ENCODE measurements at places on chromosomes 5 and 9. TPM values are rescaled to one million over a fixed set of nuclear protein-coding genes. Genes with fewer than 3 reads are reported as not detected.
A peak's percentile ranks its signal among the peaks of the same experiment; 100 is the strongest.

CAVIN4 gene
- polyA plus RNA-seq: 2.6 TPM

ZNF454 gene
- 0.07 TPM for polyA plus RNA-seq

NSMF gene
- 45.9 TPM for polyA plus RNA-seq

RNF44 gene
- polyA plus RNA-seq: 12.4 TPM

MROH2B gene
- polyA plus RNA-seq: not detected

GPX3 gene
- 1.3 TPM for polyA plus RNA-seq

RPP25L gene
- polyA plus RNA-seq: 27.6 TPM

IL5 gene
- polyA plus RNA-seq: not detected

ZDHHC11 gene
- 1.6 TPM for polyA plus RNA-seq

CDX1 gene
- polyA plus RNA-seq: 0.22 TPM

TEK gene
- 4.9 TPM for polyA plus RNA-seq

ADRB2 gene
- 2.7 TPM for polyA plus RNA-seq

NEUROG1 gene
- not detected for polyA plus RNA-seq

PCDHGC5 gene
- 3.8 TPM for polyA plus RNA-seq

GRCh38 chr9:134328341-134328840, 2.1 kb downstream of the RXRA start:
- DNase-seq: peak; percentile 47

- peak; percentile 24 for DNase-seq
These were observed 20.5 kb upstream of the FER start for GRCh38 chr5:108727236-108727650.

- DNase-seq: peak; percentile 71
These were observed 105.5 kb downstream of the STRBP start for GRCh38 chr9:123162791-123163345.

DNA sequence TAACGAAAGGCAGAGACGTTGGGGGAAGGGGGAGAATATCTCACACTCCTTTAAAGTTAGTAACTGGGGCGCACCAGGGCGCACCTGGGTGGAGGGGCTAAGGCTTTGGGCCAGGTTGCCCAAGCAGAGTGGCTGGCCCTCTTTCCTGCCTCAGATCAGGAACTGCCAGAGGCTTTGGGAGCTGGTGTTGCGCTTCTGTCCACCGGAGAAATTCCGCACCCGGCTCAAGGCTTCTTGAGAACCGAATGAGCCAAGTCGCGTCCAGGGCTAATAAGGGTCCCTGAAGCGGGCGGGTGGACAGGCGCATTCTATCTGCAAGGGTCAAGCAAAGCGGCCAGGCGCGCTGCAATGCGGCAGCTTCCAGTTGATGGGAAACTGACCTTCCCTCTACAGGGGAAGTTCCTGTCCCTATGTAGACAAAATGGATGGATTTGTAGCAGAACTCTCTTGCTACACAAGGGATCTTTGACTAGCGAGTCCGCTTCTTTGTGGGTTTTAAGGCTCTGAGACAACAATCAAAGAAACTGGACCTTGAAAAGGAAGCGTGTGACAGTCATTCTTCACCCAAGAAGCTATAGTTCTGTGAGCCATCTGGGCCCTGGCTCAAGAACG, 5.5 kb downstream of the PAX5 start:
- DNase-seq: no peak

GRCh38 chr5:105475401-105475800, 1912.8 kb upstream of the NUDT12 start:
- DNase-seq: no peak

- DNase-seq: peak; percentile 29
These were observed 566.2 kb upstream of the WWC1 start for GRCh38 chr5:167725264-167725663.

DNA sequence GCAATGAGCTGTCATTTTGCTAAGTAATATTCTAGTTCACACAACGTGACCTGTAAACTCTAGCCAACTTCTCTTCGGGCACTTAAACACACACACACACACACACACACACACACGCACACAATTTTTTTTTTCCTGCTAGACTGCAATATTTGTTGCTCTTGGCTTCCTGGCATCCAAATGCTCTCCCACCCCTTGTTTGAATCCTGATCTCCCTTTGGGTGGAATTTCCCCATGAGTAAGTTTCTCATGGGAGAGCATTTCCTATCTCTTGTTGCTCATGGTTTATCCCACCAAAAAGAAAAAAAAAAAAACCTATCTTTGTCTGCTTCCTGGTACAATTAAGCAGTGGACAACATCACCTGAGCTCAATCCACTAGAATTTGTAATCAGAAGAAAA, 54.7 kb upstream of the TSLP start:
- DNase-seq: peak; percentile 90

GRCh38 chr9:18385696-18386490, 88.1 kb upstream of the ADAMTSL1 start:
- peak; percentile 23 for DNase-seq

GRCh38 chr5:141479776-141480175, 4.0 kb downstream of the PCDHGC3 start:
- DNase-seq: peak; percentile 33

DNA sequence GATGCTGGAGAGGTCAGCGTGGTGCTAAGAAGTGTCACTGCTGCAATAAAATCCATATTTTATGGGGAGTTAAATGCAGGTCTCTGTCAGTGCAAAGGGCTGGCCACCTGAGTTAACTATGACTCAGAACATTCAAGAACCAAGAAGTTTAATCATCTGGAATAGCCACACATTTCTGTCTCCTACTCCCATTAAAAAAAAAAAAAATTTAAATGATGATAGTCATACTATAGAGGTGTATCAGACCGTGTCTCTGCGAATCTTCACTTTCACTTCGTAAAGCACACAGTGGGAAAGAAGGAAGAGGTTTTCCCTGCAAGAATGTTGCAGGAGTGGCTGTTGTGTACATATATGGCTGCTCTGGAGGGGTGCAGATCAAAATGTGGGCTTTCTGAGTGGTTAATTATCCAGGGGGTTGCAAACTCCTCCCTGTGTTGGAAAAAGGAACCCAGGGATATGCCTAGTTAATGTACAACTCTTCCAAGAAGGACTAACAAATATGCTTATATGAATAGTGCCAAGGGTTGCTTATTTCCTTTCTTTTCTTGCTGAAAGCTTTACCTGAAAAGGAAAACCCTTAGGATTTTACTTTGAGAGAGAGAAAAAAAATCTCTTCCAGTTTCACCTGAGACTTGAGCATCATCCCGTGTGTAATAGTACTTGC, 1.5 kb downstream of the CDH6 start:
- peak; percentile 27 for DNase-seq

DNA sequence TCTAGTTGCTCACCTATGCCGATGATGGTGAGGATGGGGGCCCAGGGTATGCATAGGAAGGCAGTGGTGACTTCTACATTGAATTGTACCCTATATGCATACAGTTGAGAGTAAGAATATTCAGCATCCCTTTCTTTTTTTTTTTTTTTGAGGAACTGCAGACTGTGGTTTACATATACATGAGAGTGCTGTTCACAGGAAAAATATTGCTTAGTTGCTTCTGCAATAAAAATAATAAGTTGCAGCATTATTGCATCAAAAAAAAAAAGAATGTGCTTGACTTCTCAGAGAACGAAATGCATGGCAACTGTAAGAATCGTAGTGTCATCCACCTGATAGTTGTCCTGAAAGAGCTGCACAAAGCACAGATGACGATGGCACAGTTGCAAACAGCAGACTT, 52.8 kb downstream of the PTCD2 start:
- no peak for DNase-seq

DNA sequence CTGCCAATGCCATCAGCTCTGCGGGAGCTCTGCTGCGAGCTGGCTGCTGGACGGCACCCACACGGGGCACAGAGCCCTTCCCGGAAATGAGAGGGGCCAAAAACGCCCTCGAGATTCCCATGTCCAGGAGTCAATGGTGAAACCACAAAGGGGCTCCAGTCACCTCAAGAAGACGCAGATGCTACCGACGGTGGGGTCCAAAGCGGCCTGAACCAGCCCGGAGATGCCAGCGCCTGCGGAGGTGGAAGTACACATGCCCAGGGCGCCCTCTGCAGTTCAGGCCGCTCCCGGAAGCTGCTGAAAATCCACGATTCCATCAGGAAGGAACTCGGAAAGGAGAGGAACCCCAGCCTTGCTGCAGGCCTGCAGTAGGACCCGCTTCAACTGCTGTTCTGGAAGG, 82.4 kb upstream of the SELENOP start:
- DNase-seq: no peak

- no peak for DNase-seq
These were observed 605.6 kb downstream of the PDE4D start for GRCh38 chr5:59287884-59288283.

DNA sequence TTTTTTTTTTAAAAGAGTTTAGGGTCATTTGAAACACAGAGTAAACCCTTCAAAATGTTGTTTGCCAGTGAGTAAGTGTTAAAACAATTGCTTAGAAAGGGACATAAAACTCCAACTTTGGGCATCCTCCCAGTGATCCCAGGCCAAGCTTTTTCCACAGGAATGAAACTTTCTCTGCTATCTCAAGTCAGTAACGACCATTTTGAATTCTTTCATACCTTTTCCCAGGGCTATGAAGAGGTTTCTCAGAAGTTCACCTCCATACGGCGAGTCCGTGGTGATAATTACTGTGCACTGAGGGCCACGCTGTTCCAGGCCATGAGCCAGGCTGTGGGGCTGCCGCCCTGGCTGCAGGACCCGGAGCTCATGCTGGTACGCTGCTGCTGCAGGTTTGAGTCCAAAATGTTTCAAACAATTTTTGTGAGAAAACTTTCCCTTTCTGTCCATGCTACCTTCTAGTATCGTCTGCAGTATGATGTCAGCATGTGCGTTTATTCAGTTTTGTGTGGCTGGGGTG, 16.8 kb downstream of the OTULIN start:
- no peak for DNase-seq

DNA sequence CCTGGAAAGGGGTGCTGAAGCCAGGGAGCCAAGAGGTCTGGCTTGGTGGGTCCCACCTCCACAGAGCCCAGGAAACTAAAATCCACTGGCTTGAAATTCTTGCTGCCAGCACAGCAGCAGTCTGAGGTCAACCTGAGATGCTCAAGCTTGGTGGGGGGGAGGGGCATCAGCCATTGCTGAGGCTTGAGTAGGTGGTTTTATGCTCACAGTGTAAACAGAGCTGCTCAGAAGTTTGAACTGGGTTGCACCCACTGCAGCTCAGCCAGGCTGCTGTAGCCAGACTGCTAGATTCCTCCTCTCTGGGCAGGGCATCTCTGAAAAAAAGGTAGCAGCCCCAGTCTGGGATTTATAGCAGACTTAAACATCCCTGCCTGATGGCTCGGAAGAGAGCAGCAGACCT, 55.5 kb upstream of the FBXL17 start:
- no peak for DNase-seq

DNA sequence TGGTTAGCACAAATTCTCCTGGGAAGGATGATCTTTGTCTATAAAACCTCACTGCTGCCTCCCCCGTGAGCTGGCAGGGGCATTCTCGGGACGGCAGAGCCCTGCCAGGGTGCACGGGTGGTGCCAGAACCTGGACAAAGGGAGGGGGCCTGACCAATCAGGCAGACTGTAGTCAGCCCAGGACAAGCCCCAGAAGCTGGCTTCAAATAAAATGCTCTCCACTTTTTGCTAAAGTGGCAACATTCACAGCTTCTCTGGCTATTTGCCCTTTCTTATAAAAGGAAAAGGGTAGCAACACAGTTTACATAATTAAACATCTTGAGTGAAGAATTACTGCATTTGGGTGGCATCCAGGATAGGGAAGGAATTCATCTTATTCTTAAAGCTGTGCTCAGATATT, 14.4 kb downstream of the IL9 start:
- no peak for DNase-seq

DNA sequence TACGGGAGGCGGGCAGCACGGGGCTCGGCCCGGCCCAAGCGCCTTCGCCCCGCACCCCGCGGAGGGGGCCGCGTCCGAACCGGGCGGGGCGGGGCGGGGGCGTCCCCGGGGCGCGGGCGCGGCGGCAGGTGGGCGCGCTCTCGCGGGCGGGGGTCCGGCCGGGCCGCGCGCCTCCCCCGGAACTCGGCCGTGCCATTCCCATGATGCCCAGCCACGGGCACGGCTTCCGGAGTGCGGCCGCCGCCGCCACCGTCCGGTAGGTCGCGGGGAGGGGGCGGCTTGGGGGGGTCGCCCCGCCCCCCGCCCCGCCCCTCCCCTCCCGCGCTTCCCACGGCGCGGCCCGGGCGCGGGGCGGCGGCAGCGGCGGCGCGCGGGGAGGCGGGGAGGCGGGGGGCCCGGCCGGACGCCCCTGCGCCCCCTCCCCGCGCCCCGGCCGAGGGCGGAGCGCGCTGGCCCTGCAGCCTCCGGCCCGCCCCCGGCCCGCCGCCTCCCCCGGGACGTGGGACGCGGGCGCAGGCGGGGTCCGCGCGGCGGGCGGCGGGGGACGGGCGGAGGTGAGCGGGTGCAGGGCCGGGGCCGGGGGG, at the start of gene PPP1R26:
TSS of gene PPP1R26 (plus strand) at position 314 of the 584 bp plus-strand sequence. CDS start 4,729 bp downstream, outside the sequence.
- DNase-seq: no peak

GRCh38 chr5:21818370-21818720, 1034.8 kb downstream of the CDH12 start:
- no peak for DNase-seq

DNA sequence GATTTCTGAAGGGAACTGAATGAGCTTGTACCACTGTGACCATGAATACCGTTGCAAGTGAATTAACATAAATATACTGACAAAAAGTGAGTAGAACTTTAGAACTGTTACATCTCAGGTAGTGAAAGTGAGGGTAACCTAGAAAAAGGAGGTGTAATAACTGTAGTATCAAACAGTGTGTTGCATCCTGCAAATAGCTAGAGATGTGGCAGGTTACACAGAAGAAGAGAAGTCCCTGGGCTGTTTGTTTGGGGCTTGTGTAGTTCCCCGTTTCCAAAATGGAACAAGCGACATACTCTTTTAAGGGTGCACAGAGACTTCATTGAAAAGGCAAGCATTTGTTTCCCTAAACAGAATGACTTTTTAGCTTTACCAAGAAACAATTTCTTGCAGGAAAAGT, 214.8 kb downstream of the NR3C1 start:
- DNase-seq: no peak

GRCh38 chr9:93826209-93826608, 128.9 kb downstream of the BARX1 start:
- no peak for DNase-seq

DNA sequence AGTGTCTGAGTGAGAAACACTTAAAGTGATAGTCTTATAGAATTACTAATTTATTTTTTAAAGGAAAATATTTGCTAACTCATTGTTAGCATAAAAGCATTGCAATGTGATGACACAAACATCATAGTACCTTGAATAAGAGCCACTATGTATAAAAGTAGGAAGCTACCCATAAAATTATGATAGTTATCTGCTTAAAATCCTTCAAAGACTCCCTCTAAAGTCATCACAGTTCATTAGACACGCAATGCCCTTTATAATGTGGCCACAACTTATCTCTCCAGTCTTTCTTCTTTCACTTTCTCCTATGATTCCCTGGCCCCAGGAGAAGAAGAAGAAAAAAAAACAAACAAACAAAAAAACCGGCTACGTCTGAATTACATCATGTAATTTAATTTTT, 1144.0 kb upstream of the NUDT12 start:
- DNase-seq: no peak

- DNase-seq: no peak
These were observed 10.3 kb upstream of the GLE1 start for GRCh38 chr9:128494108-128494745.

All from IMR-90 (cell line).